ENCODE measurements at places on chromosomes 5 and 9. TPM values are rescaled to one million over a fixed set of nuclear protein-coding genes. Genes with fewer than 3 reads are reported as not detected.

The PTGER4 gene
- total RNA-seq, result 0.98 TPM

The GGTA1 gene
- 1.7 TPM for total RNA-seq

The EIF4E1B gene
- total RNA-seq, result not detected

The PPP2R2B gene
- 91.0 TPM for total RNA-seq

The KIF20A gene
- total RNA-seq, result 2.2 TPM

The BTNL8 gene
- total RNA-seq, result under 0.01 TPM

The OCLN gene
- 6.9 TPM for total RNA-seq

The CNTNAP3B gene
- 17.7 TPM for total RNA-seq

The AMBP gene
- total RNA-seq, result not detected

The TXN gene
- 71.5 TPM for total RNA-seq

The MYO10 gene
- total RNA-seq, result 36.6 TPM

The IRGM gene
- total RNA-seq, result not detected

The DDX4 gene
- total RNA-seq, result under 0.01 TPM

The PLCXD3 gene
- 7.6 TPM for total RNA-seq

The OMD gene
- total RNA-seq, result 3.7 TPM

The FOXD4 gene
- 0.74 TPM for total RNA-seq

The IL3 gene
- total RNA-seq, result not detected

The WNT8A gene
- total RNA-seq, result under 0.01 TPM

The ORM1 gene
- total RNA-seq, result not detected

The PCDHA2 gene
- total RNA-seq, result 8.4 TPM
